ENCODE measurements at places on chromosomes 11 and 22.

DNA sequence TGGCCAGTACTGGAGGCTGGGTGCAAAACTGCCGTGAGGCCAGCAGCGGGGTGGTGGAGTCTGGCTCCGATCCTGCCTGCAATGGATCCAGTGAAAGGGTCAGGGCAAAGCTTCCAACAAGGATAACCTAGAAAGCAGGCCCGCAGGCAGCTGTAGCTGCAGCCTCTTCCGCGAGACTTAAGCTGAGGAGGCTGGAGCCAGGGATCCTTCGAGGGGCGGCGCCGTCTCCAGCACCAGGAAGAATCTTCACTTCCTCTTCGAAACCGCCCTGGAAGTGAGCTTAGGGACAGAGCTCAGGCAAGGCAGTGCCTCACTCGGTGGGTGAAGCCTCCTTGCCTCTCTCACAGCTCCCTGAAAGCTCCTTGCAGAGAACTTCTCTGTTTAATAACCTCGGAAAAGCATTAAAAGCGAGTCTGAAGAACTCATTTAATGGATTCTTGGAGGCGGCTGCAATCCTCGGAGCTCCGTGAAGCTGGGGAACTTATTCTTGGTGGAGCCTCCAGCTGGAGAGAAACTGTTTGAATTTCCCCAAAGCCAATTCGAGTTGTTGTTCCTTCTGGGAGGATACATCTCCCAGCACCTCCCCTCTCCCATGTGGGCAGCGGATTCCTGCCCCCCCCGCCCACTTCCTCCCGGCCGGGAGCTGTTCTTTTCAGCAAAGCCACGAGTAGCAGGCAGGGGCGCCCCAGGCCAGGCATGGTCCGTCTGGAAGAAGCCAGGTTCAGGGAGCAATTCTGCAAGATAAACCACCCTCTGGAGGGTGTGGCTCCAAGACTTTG, 169.9 kb downstream of the CTTN start:
- peaks cover 4% of the 10 kb centered on the region for H3K27me3 ChIP-seq
- H3K4me1 ChIP-seq = peaks cover 14% of the 10 kb centered on the region
- no peaks in the 10 kb centered on the region for H3K36me3 ChIP-seq
- H3K27ac ChIP-seq = peak overlapping the region; percentile 85
- H3K4me3 ChIP-seq = peak overlapping the region; percentile 79

DNA sequence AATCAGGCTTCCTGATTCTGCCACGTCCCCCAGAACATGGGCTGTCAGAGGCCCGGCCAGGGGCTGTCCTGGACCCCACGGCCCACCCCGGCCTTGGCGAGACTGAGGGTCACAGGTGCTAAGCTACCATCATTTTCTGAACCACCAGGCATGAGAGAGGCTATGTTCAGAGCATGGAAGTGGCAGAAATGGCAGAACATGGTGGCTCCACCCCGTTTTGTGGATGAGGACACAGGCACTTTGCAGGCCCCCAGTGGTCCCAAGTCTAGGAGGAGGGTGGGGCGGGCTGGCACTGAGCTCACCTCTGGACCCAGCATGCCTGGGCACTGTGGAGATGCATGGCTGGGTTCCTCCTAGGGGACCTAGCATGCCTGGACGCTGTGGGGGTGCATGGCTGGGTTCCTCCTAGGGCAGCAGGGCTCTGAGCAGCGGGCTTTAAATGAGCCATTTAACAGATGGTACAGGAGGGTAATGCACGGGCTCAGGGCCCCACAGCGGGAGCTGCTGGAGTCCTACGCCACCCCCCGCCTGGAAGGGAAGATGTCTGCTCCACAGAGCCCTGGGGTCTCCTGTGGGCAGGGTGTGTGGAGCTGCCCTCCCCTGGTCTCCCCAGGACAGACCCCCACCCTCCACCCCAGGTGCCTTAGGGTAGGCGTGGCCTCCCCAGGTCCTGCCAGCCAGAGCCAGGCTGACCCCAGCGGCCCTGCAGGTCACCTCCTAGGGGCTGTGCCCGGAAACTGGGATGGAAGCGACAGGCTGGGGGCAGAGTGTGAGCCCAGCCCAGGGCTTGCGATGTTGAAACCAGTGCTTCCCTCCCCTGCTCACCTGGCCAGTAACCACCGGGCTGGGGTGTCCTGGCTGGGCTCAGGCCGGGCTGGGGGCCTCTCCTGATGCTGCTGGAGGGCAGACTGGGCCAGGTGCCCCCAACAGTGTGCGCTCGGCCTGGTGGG, 6.1 kb upstream of the MUC5AC start:
- no peak overlapping the region for H3K4me3 ChIP-seq
- H3K36me3 ChIP-seq = no peaks in the 10 kb centered on the region
- DNase-seq = peak; percentile 86
- peaks cover 12% of the 10 kb centered on the region for H3K4me1 ChIP-seq

DNA sequence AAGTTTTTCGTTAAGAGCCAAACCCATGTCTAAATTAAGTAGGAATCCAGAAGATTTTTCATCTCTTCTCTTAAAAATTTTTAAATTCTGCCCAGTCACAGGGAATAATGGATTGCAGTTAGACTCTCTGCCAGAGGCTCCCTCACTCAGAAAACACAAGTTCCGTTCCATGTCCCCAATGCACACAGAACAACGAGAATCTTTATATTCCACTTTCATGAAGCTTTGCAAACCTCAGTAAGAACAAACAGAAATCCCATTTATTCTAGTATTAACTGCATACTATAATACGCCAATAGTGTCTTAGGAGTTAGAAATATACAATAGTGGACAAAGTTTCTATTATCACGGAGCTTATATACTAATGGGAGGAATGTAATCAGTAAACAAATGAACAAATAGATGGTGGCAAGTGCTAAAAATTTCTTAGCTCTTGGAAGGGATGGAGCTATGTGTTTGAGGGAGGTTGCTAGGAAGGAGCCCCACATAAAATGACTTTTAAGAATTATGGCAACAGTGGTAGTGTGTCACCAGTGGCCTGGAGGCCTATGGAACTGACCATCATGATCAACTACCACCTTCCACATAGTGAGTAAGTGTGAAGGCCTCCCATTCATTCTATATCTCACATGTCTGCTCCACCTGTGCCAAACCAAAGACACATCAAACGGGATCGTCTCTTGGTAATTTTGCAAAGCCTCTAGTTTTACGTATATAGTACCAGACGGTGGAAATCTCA, 24.9 kb downstream of the PICALM start:
- DNase-seq = no peak
- H3K27ac ChIP-seq = peak overlapping the region; percentile 72
- peaks cover 88% of the 10 kb centered on the region for H3K4me1 ChIP-seq
- H3K27me3 ChIP-seq = no peaks in the 10 kb centered on the region

DNA sequence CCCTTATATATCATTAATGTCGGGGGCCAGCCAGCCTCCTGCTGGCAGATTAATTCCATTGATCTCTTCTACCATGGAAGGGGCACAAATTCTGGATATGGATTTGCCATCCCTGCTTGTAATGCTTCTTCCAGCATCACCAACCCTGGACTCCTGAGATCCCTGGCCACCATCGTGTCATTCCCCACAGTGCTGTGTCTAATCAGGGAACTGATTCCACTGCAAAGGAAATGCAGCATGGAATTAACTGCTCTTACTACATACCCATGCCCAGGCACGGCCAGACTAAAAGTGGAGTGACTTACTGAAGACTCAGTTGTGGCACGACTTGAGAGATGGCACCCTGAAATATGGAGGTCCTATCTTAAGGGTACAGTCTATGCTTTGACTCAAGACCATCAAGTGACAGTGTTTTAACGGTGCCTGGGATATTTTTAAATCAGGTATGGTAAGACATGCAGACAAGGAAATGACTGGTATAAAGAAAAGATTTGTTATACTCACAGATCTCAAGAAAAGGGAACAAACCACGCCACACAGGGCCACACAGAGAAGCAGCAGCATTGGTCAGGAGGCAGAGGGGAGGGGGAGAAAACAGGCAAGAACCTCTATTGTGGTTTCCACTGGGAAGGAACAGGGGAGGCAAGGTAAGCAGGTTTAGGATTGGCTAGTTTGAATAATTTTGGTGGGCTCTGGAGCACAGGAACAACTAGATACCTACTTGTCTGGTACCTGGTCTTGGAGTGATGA, 65.1 kb downstream of the IGLL5 start:
- H3K27ac ChIP-seq = no peak overlapping the region
- no peaks in the 10 kb centered on the region for H3K36me3 ChIP-seq
- peaks cover 47% of the 10 kb centered on the region for H3K27me3 ChIP-seq

GRCh38 chr22:50376085-50376651, 33.0 kb downstream of the PPP6R2 start:
- no peak for DNase-seq
- no peak overlapping the region for H3K27ac ChIP-seq
- H3K36me3 ChIP-seq = peaks cover 13% of the 10 kb centered on the region
- no peaks in the 10 kb centered on the region for H3K4me1 ChIP-seq

- H3K4me1 ChIP-seq = peaks cover 73% of the 10 kb centered on the region
- peaks cover 29% of the 10 kb centered on the region for H3K36me3 ChIP-seq
- peak; percentile 84 for DNase-seq
- no peaks in the 10 kb centered on the region for H3K27me3 ChIP-seq
- peak overlapping the region; percentile 99 for H3K27ac ChIP-seq
- peak overlapping the region; percentile 92 for H3K4me3 ChIP-seq
Measured at GRCh38 chr11:1748636-1749394, 1.6 kb downstream of the IFITM10 start.

- DNase-seq = no peak
- no peak overlapping the region for H3K4me3 ChIP-seq
- H3K4me1 ChIP-seq = no peaks in the 10 kb centered on the region
- H3K36me3 ChIP-seq = no peaks in the 10 kb centered on the region
- peaks cover 8% of the 10 kb centered on the region for H3K27me3 ChIP-seq
Measured at GRCh38 chr22:49328118-49328475, 499.6 kb downstream of the BRD1 start.

- no peak overlapping the region for H3K27ac ChIP-seq
- H3K36me3 ChIP-seq = peaks cover 28% of the 10 kb centered on the region
- DNase-seq = no peak
- no peaks in the 10 kb centered on the region for H3K27me3 ChIP-seq
- peaks cover 9% of the 10 kb centered on the region for H3K4me1 ChIP-seq
Measured at GRCh38 chr11:985848-986247, 50.7 kb downstream of the MUC6 start.

DNA sequence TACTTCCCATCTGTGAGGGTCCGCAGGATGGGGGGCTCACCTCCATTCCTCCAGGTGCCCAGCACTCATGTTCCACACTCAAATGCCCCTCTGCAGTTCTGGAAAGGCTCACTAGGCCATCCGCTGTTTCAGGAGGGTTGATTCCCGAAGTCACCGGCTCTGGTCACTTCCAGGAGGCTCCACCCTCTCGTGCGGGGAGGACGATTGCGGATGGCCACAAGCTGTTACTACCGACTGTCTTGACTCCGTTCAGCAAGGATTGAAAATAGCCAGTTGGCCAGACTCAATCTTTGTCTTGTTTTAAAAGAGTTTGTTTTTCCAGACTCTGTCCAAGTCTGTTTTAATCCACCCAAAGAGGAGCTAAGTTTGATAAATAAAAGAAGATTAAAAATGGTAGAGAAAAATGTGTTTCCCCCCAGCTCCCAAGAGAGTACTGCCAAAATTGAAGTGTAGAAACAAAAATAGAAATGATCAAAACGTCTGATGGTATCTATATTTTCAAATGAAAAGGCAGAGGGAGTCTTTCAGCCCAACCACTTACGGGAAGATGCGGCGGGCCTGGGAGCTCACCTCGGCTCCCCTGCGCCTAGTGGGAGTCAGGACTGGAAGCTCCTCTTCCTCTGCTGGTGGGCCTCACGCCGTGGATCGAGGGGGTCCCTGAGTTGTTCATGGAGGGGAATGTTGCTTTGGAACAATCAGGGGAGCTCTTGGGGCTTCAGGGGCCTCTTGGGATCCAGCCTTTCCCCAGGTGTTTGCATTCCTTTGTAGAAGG, 1280.8 kb downstream of the BRD1 start:
- no peaks in the 10 kb centered on the region for H3K36me3 ChIP-seq
- H3K4me1 ChIP-seq = no peaks in the 10 kb centered on the region
- no peak overlapping the region for H3K4me3 ChIP-seq

- H3K4me3 ChIP-seq = no peak overlapping the region
- no peaks in the 10 kb centered on the region for H3K36me3 ChIP-seq
- H3K27ac ChIP-seq = no peak overlapping the region
Measured at GRCh38 chr11:121035780-121036179, 11.9 kb downstream of the TBCEL start.

DNA sequence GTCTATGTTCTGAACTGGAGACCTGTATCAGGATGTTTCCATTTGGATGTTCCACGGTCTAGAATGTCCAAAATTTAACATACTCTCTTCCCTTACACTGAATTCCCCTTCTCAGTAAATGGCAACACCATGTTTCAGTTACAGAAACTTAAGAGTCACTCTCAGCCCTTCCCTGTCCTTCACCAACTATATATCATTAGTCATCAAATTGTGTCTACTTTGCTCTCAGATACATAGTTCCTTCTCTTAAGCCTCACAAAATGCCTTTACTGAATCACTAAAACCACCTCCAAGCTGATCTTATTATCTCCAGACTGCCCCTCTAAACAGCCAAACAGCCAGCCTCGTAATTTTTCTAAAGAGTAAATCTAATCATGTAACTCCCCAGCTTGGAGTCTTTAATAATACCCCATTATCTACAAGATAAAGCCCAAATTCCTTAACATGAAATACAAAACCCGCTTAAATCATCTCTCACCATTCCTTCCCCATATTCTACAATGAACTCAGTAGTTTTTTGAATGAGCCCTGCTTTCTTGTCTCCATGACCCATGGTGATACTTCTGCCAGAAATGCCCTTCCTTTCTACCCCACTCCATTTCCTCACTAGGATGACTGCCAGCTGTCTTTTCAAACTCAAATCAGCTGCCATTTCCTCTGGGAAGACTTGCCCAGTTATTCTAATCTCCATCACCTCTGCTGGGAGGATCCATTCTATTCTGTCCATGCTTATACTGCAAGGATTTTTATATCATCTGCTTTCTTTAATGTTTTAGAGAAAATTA, 102.7 kb upstream of the ARHGAP42 start:
- DNase-seq = no peak
- H3K27me3 ChIP-seq = peaks cover 5% of the 10 kb centered on the region
- no peaks in the 10 kb centered on the region for H3K4me1 ChIP-seq
- H3K4me3 ChIP-seq = no peak overlapping the region

DNA sequence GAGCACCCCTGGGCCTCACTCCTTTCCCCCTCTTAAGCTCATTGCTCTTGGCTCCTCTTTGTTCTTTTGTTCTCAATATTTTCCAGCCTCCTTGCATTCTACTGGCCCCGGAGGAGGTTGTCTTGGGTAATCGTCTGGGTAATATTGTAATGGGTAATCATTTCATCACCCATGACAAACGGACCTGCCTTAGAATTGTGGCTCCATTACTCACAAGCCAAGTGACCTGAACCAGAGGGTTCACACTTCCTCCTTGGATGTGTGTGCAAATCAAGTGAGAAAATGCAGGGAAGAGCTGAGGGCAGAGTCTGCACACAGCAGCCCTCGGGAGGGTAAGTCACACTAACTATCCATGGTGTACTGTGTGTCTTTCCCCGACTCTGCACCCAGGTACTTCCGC, 305.0 kb downstream of the BUD13 start:
- H3K36me3 ChIP-seq = peaks cover 2% of the 10 kb centered on the region
- H3K27me3 ChIP-seq = peaks cover 10% of the 10 kb centered on the region
- H3K4me3 ChIP-seq = no peak overlapping the region
- H3K27ac ChIP-seq = no peak overlapping the region
- H3K4me1 ChIP-seq = peaks cover 21% of the 10 kb centered on the region

All from chondrocyte (in vitro differentiated cells).